ENCODE measurements at places on chromosomes 1 and 21.

DNA sequence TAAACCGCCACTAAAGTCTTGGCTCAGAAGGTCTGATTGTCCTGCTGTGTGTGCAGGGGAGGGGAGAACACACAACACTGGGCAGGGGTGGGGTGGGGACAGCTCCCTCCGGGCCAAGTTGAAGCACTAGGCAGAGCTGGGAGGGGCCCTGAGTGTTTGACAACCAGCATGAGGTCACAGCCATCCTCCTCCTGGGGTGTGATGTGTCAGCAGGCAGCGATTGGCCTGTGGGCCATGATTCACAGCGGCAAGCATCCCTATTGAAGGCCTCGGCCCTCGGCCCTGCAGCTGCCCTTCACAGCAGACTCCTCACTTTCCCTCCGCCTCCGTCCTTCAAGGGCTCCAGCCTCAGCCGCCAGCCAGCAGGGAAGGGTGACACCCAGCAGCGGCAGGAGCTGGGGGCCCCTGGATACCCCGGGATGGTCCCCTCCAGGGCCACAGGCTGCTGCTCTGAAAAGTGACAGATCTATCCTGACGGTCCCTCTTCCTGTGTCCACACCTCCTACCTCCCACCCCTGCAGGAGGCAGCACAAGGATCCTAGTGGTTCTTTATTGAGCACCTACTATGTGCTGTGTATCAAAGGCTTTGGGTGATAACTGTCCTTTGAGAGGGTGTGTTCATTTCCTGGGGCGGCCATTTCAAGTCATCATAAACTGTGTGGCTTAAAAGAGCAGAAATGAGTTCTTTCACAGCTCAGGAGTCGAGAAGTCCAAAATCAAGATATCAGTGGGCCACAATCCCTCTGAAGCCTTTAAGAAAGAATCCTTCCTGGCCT is 66.0 kb upstream of the SLC25A33 start:
- DNase-seq = peak; percentile 64

GRCh38 chr1:16967095-16967575 is 13.3 kb downstream of the MFAP2 start:
- DNase-seq = no peak

- no peak for DNase-seq
These were observed 6.1 kb upstream of the SFN start for GRCh38 chr1:26856604-26857469.

DNA sequence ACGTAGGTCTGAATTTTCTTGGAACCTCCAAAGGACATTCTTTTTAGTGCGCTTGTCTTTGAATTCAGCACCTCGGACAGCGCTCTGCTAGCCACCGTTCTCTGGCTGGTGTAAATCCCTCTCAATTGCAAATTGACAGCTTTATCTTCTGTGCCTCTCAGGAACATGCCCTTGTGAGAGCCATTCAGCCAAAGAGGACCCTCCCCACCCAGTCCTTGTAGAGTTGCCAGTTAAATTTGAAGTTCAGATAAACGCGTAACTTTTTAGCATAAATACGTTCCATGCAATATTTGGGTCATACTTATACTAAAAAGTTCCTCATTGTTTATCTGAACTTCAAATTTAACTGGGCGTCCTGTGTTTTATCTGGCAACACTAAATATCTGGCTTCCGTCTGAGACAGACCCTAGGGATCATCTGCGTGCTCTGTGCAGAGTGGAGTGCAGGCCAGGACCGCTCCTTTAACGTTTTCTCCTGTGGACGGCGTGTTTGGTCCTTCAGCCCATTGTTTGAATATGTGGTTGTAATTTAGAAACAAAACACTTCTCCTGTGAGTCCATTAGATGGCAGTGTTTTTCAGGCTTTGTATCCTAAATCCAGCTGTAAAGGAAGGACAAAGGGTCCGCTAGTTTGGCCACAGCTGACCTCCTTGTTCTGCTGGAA is 7.0 kb downstream of the KCNAB2 start:
- DNase-seq = peak; percentile 65

DNA sequence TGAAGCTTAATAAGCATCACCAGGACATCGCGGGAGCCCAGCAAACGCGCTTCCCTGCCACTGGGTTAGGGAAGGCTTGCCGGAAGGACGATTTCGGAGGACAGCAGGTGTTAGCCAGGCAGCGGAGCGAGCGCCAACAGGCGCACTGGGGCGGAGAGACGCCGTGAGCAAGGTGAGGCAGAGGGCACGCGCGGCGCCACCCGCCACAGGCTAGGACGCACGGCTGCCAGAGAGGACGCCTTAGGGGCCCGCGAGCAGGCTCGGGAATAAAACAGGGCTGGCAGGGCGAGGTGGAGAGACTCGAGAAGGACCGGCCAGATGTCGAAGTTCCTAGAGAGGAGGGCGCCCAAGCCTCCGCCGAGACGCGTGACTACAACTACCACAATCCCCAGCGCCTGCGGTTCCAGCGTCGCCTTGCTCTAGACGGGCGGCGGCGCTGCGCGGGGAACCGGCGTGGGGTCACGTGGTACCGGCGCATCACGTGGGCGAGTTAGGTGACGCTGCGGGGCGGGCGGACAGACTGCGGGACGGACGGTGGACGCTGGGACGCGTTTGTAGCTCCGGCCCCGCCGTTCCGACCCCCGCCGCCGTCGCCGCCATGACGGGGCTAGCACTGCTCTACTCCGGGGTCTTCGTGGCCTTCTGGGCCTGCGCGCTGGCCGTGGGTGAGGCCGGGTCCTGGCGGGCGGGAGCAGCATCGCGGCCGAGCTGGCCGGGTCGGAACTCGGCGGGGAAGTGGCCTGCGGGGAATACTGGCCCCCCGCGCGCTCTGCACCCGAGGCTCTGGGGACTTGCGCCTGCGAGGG is at the start of gene ATP6V0B:
TSS of gene ATP6V0B (plus strand) at position 518 of the 806 bp plus-strand sequence. CDS start at position 599, 81 bp downstream.
- peak; percentile 94 for DNase-seq

GRCh38 chr1:12087797-12088314 is 24.8 kb downstream of the TNFRSF8 start:
- peak; percentile 54 for DNase-seq

DNA sequence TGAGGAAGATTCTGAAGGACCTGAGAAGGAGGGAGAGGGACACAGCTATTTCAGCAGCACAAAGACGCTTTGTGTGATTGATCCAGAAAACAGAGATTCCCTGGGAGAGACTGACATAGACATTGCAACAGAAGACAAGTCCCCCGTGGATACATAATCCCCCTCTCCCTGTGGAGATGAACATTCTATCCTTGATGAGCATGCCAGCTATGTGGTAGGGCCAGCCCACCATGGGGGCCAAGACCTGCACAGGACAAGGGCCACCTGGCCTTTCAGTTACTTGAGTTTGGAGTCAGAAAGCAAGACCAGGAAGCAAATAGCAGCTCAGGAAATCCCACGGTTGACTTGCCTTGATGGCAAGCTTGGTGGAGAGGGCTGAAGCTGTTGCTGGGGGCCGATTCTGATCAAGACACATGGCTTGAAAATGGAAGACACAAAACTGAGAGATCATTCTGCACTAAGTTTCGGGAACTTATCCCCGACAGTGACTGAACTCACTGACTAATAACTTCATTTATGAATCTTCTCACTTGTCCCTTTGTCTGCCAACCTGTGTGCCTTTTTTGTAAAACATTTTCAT is 161.3 kb upstream of the SGIP1 start:
- no peak for DNase-seq

- no peak for DNase-seq
These were observed 14.8 kb downstream of the VPS13D start for GRCh38 chr1:12244585-12244984.

- DNase-seq = no peak
These were observed 25.0 kb downstream of the FOXO6 start for GRCh38 chr1:41386196-41386663.

- DNase-seq = no peak
These were observed 21.7 kb upstream of the VASH2 start for GRCh38 chr1:212928323-212929291.

DNA sequence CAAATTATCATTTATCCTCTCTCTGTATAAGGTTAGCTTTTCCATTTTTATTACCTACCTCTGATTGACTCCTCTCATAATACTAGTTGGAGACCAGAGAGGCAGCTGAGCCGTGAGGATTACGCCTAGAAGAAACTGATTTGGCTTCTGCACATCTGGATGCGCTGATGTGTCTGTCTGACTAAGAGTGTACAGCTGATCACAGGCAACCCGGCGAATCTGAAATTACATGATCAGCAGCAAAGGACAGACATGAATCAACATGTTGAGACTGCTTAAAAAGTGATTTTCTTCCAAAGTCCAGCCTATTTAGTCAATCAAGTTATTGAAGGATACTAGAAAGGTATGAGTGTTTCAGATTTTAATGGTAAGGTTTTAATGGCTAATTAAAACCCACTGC is 81.2 kb downstream of the PCSK9 start:
- DNase-seq = no peak

DNA sequence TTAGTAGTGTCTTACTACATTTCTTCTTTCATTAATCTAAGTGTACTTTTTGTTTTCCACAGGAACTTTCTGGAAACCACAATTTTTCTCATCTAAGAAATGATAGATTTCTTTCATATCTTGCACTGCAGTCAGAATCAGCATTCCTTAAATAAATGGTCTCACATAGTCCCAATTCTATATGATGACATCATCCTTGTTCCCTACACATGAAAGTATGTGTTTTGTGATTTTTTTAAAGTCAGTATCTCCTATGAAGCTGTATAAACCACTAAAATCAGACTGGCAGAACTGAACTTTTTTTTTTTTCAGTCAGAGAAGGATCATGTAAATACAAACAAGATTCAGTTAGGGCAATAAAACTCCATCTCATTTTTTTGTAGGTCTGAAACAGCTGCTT is 742.6 kb upstream of the CXADR start:
- DNase-seq = no peak

DNA sequence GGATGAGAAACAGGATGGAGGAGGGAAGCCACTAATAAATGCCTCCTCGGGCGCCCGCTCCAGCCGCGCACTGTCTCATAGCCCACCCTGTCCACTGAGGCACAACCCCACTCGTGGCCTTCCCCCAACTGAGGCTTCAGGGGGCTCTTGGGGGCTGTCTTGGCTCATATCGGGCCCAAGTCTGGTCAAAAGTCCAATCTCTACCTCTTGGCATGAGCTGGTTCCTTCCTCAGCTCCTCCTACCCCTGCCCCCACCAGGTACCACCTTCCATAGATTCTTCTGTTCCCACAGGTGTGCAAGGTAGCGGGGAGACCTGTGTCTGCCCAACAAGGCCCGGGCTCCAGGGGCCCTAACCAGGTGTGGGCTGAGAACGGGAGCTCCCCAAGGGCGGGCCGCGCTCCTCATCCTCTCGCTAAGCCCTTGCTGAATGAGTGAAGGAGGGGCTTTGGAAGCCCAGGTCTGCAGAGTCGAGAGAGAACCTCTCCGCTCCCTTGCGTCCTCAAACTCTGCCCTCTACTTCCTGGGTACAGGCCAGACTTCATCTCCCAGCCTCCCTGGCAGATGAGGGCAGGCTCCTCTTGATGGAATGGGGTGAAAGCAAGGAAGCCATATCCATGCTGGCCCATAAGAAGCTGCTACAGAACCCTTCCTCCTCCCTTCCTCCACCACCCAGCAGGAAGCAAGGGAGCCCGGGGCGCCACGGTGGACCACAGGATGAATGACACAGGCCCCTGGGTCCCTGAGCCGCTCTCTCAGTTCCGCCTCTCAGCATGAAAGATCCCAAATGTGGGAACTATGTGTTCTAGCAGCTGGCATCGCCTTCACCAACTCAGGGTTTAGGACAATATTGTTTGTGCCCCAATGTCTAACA is 74.7 kb downstream of the PSMG1 start:
- DNase-seq = no peak

DNA sequence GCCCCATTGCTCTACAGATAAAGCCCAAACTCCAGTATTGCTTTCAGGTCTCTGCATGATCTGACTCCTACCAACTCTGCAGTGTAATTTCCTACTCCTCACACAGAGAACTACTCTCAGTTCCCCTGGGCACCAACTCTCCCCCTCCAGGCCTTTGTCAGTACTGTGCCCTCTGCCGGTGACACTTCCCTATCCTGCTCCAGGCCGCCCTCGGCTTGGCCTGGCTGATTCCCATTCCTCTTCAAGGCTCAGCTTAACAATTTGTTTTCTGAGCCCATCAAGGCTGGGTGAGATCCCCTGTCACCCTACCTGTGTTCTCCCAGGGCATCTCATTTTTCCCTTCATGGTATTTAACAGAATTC is 2.6 kb downstream of the SLAMF8 start:
- peak; percentile 42 for DNase-seq

DNA sequence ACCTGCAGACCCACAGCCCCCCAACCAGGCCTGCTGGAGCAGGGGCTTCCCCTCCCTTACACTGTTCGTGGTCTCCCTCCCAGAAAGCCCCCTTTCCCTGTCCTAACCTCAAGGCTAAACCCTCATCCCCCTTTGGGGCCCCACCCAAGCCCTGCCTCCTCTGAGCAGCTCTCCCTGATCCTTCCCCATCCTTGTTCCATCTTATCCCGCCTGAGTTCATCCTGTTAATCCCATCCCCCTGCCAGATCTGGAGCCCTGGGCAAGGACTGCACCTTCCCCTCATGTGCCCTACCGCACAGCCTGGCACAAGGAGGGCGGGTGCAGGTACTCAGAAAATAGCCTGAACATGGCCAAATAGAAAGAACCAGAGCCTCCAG is 6.9 kb upstream of the TNNT2 start:
- no peak for DNase-seq

- no peak for DNase-seq
These were observed 74.1 kb downstream of the OLFML2B start for GRCh38 chr1:161949548-161949947.

DNA sequence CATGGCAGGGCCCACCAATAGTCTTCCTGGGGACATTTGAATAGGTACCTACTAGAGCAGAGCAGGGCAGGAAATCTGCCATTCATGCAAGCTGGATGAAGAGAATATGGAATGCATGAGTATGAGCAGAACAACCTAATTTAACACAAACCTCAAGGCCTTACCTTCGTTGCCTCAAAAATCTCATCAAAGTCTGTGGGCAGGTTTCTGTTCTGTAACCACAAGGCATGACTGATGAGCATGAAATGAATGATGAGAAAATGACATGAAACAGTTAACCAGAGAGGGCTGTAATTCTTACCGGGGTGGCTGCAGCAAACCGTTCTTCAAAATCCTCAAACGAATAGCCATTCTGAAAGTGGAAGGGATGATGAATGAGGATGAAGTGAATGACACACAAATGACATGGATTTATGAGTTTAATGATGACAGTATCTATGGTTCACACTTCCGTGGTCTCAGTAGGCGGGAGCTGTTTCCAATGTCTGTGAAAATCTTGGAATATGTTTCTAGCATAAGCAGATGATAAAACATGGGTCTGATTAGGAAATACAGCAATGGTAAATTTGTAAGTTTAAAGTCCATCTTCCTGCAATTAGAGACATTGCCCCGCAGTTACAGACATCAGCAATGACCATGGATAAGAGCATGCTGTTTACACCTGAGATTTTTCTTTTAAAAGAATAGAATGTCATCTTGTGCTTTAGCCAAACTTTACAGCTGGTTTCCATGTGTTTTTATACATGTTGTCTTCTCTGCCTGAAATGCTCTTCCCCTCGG is 67.6 kb upstream of the C8B start:
- no peak for DNase-seq

DNA sequence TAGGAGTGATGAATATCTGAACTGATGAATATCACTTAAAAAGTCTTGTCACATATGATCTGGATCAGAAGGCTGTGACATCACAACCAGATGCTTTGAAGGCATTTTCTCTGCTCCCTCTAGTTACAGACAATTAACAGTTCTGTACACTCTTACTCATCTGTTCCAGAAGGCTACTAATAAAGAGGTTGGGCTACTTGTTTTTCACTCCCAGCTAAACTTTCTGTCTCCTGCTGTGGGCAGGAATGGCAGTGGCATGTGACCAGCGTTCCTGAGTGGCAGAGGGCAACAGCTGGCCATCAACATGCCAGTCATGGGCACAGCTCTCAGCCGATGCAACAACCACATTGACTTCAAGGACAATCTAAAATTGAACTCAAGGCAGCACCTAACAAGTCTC is 66.7 kb downstream of the SLC45A1 start:
- DNase-seq = no peak

- no peak for DNase-seq
These were observed 3.3 kb upstream of the GUCA2A start for GRCh38 chr1:42167611-42168390.

Data from SW480 (cell line).